Fibroblast of the aortic adventitia (primary cell): ENCODE measurements at places on chromosomes 12 and 14.
A peak's percentile ranks its signal among the peaks of the same experiment; 100 is the strongest.

GRCh38 chr12:120783197-120783596 lies 57.6 kb downstream of the ACADS start:
- peak; percentile 23 for DNase-seq

- no peak for DNase-seq
Measured at GRCh38 chr14:56676042-56676441, 96.4 kb downstream of the TMEM260 start.

DNA sequence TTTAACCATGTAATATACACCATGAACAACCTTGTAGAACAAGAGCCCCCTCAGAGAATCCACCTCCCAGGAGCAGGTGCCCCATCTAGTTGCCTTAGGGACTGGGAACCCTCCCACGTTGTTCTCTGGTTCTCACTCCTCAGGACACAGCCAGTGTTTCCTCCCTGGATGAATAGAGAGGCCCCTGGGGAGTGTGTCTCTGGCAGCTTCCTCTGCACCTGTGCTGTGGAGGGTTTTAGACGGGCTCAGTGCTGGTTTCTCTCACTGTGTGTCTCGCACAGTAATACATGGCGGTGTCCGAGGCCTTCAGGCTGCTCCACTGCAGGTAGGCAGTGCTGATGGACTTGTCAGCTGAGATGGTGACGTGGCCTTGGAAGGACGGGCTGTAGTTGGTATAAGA lies 581.3 kb downstream of the TMEM121 start:
- DNase-seq = no peak

GRCh38 chr14:66306101-66306500 lies 180.1 kb upstream of the CCDC196 start:
- no peak for DNase-seq

- no peak for DNase-seq
Measured at GRCh38 chr14:88599761-88600439, 37.1 kb downstream of the ZC3H14 start.

- no peak for DNase-seq
Measured at GRCh38 chr12:101616027-101616494, 21.3 kb downstream of the MYBPC1 start.

GRCh38 chr12:124233846-124234640 lies 60.9 kb upstream of the RFLNA start:
- peak; percentile 34 for DNase-seq
